ENCODE measurements at places on chromosomes 5 and 9. TPM values are rescaled to one million over a fixed set of nuclear protein-coding genes. Genes with fewer than 3 reads are reported as not detected.

Gene IFNB1
- total RNA-seq, result not detected

Gene COX7C
- 383 TPM for total RNA-seq

DNA sequence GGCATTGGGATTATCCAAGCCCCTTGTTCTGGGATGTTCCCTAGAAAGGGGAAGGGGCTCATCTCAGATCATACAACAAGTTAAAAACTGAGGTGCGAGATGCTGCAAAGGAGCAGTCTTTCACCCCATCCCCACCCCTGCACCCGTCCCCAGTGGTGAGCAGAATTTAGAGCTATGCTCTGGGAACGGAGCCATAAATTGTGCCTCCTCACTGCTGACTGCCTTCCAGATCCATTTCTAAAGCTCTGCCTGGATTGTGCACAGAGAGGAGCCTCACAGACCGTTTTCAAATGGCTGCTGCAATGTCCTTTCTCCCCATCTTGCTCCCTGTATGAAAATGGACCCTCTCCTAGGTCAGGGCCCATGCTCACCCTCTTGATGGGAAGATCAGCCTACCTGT is 8.3 kb downstream of the SLC25A48 start:
- no peak for DNase-seq
- no peak overlapping the region for H3K4me3 ChIP-seq
- peaks cover 8% of the 10 kb centered on the region for H3K27me3 ChIP-seq
- no peaks in the 10 kb centered on the region for H3K4me1 ChIP-seq

- H3K27me3 ChIP-seq, result no peaks in the 10 kb centered on the region
- H3K27ac ChIP-seq, result no peak overlapping the region
- no peak for DNase-seq
- H3K4me1 ChIP-seq, result no peaks in the 10 kb centered on the region
- H3K4me3 ChIP-seq, result no peak overlapping the region
These were observed 40.6 kb downstream of the HACD4 start for GRCh38 chr9:20990867-20991266.
